Ammon's horn (tissue), 1 donor: ENCODE measurements at places on chromosomes 16 and 17.

DNA sequence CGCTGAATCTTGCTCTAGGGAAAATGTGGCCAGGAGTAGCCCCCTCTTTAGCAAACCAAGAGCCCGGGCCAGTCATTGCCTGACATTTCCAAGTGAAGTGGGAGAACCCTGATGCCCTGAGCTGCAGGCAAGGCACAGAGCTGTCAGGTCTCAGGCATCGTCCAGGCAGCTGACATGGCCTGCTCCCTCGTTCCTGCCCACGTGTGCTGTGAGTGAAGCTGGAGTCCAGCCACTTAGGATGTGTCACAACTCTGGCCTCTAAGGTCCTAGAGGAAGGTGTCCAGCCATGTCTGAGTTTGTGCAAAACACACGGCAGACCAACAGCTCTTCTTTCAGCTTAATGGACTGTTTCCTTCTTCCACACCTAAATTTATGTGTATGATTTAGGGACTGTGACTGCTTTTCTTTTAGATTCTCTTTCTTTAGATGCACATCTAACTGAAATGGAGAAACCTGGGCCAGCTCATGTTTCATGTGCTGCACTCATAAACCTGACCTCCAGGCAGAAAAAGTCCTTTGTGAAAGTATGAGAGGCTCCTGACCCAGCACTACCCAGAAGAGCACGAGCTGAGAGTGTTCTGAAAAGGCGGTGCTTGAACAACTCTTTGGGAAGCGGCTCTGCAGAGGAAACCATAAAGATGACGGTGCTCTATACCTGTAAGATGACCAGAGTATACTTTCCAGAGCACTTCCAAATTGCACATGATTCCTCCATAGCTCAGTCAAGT lies 14.8 kb upstream of the LIMD2 start:
- no peak for DNase-seq

DNA sequence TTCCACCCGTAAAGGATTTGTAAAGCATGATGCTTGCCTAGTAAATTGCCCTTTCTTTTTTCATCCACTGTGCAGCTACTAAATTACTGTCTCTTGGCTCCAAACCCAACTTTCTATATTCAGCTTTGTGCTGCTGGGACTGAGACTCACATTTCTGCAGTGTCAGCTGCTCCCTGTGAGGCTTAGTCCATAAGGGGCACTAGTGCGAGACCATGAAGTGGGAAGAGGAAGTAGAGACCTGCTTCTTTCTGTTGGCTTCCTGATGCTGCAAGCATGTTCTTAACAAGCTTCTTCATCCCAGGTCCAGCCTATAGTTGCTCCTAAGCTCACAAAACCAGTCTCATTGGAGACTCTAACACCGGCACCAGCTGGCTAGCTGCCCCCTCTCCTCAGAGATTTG lies 74.9 kb upstream of the HS3ST2 start:
- peak; percentile 77 for DNase-seq

- no peak for DNase-seq
These were observed 16.0 kb upstream of the CCL18 start for GRCh38 chr17:36048066-36048465.

GRCh38 chr16:13982451-13982850 lies 62.5 kb downstream of the ERCC4 start:
- no peak for DNase-seq

- peak; percentile 51 for DNase-seq
These were observed 20.6 kb downstream of the TPPP3 start for GRCh38 chr16:67372664-67373063.

GRCh38 chr16:495127-495748 lies 32.3 kb upstream of the CAPN15 start:
- DNase-seq: no peak

DNA sequence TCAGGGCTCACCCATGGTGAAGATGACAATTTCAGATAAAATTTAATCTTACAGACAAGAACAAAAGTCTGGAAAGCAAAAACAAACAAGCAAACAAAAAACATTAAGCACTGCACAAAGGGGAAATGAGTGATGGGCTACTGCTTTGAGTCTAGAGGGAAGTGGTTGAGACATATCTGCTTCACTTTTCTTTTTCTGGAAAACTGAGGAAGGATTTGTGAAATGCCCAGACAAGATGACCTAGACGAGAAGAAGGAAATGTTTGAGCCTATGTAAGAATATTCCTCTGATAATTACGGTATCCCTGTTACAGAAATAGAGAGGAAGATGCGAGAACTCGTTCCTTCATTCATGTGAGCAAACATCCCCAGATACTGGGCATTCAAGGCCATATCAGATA lies 11.5 kb upstream of the HYDIN start:
- peak; percentile 29 for DNase-seq

DNA sequence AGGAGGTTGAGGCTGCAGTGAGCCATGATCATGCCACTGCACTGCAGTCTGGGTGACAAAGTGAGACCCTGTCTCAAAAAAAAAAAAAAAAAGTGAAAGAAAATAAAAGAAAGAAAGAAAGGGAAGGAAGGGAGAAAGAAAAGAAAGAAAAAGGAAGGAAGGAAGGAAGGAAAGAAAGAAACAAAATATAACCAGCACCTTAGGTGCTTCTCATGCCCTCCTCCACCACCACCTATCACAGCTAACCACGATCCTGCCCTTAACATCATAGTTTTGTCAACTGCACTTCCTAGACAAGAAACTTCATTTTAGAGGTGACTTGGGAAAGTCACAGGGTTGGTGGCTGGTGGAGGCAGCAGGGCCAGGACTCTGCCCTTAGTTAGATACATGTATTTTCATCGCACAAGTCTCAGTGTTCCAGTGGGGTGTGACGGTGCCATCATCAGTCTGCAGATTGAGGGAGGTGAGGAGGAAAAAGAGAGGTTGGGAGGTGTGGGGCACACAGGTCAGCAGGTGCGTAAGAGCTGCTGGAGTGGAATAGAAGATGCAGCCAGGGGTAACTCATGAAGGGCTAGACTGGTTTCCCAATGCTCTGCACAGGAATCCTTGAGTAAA lies 10.0 kb downstream of the SUPT4H1 start:
- no peak for DNase-seq

DNA sequence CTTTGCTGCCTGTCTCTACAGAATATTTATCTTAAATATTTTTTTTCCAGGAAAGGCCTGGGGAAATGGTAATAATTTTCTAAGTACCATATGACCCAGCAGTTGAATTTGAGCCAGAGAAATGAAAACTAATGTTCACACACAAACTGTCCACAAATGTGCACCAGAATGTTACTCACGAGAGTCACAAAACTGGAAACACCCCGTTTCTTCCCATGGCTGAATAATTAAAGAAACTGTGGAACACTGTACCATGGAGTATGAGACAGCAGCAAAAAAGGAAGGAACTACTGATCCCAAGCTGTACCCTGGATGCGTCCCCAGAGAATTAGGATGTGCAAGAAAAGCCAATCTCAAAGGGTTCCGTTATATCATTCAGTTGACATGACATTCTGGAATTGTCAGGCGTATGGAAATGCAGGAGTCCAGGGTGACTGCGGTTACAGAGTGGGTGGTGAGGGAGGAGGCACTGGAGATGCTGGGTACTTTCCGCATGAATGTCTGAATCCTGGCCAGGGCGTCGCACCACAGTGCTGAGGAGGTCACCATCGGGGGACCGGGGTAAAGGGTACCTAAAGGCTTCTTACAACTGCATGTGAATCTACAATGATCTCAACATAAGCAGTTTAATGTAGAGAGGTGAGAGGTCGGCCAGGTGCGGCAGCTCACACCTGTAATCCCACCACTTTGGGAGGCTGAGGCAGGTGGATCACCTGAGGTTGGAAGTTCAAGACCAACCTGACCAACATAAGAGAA lies 34.5 kb downstream of the USP22 start:
- no peak for DNase-seq

GRCh38 chr16:30051518-30051917 lies 14.0 kb upstream of the ALDOA start:
- DNase-seq: no peak
